Globus pallidus (tissue), 1 donor: ENCODE measurements at places on chromosomes 4 and X.

DNA sequence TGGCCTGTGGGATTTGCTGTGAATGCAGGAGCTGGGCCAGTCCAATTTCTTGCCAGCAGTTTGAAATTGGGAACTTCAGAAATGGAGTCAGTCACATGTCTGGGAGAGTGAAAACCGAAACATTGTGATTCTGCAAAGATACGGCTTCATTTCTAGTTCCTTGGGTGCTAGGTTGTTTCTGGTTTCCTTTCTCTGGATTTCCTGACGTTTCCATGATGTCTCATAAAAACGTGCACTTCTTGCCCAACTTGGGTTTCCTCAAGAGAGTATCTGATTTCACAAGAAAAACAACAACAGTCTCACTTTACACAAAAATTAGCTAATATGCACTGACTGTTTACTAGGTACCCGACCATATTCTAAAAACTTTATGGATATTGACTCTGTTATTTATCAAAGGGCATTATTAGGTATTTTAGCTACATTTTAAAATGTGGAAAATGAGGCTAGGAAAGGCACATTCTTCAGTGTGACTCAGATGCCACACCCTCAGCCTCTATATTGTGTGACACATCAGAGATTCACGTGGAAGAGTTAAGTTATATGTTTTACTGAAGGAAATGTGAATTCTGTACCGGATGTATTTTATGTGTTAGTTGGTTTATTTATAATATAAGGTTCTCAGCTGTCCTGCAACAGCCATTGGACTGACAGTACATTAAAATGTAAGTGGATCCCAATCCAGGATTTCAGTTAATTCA is 225.0 kb upstream of the PUDP start:
- DNase-seq: no peak

- no peak for DNase-seq
Observed at GRCh38 chrX:9942086-9942485, 25.1 kb upstream of the CLDN34 start.

- no peak for DNase-seq
Observed at GRCh38 chr4:135515295-135515694, 1313.7 kb upstream of the PABPC4L start.

DNA sequence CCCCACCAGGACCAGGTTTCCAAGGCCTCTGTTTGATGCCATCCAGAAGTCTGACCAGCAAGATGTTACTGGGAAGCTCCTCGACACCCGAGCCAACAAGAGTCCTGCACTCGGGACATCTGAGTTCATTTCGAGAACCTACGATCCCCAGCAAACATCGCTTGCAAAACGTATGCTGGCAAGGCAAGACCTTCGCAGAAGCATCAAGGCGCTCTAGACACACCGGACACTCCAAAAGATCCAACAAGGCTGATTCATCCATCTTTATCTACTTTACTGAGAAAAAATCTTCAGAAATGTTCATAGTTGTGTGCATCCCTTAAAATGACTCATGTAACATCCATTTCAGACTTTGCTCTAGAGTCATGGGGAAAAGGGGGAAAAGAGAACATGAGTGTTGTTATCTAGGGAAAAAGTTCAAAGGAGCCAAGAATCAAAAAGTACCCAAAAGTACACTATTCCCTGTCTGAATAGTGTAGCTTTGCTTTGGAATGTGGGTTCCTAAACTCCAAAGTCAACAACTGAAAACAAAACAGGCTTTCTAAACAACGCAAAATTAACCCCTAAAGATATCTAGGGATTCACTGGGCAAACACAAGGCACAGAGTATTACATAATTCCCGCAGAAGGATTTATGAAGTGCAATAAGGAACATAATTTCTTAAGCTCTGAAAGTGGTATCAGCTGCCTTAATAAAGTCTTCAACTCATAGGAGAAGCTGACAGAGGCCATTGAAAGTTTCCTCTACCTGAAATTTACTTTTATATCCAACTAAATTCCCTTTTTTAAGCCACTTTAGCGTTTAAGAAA is 1.6 kb downstream of the SH3RF1 start:
- no peak for DNase-seq

DNA sequence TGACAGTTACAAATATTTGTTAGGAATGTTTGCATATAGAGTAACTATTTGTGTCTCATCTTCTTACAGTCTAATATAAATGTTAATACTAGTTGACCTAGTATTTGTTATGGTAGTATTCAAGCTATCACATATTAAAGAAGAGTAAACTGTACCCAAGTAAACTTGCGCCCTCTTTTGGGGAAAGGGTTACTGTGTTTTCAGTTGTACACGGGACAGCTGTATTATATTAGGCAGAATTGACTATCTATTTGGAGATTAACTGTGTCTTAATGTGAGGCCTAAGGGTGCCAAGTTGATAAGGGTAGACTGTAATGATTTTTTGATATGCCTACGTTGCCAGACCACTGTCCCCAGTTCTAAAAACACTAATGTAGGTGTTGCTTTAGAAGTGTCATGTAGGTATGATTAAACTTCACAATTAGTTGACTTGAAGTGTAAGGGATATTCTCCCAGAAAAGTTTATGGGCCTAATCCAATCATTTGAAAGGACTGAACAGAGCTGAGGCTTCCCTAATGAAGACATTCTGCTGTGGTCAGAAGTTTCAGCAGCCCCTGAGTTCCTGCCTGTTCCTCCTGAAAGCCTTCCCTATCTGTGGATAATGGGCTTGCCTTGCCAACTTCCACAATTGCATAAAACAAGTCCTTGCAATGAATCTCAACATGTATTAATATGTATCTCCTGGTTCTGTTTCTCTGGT is 172.8 kb upstream of the CXCL13 start:
- DNase-seq: no peak

GRCh38 chrX:19886883-19887531 is 393 bp downstream of the SH3KBP1 start:
- DNase-seq: no peak

DNA sequence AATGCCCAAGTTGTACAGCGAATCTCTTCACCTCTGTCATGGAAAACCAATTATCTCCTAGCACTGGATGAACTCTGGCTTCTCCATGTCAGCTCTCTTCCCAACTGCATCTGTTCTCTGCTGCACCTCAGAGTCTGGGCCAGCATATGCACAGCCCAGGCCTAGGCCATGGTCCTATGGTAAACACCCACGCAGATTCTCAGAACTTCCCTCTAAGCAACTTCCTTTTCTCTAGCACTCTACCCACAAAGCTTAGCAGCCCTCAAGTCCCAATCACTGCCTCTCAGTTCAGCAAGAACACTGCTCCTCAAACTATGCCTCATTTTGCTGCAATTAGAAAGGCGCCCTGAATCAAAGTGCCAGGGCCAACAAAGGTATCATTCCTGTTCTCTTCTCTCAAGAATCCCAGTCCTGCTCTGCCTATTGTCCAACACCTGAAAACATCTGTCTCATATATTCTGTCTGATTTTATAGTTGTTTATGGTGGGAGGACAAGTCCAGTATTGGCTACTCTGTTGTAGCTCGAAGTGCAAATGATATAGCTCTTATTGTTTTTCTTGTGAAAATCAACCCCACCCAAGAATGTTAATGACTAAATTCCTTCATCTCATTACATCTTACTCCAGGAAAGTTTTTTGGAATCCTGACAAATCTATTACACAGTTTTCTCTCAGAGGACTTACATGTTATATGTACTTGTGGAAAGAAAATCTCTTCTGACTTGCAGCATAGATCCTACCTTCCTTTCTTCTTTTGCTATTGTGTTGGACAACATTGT is 85.4 kb downstream of the DCHS2 start:
- peak; percentile 12 for DNase-seq

DNA sequence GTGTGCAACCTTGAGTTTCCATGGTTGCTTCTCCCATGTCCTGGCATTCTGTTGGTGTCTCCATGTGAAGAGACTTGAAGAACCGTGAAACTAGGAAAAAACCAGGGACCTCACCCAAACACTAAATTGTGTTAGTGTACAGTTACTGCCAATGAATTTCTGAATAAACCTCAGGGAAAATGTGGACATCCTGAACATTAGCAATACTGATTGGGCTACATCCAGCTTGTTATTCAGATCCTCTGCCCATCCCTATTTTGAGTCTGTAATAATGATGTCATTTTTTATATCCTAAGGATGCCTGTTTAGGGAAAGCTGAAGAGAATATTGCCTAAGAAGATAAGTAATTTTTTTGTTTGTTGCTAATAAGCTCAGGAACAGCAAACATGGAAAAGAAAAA is 262.7 kb downstream of the TMA16 start:
- DNase-seq: no peak

DNA sequence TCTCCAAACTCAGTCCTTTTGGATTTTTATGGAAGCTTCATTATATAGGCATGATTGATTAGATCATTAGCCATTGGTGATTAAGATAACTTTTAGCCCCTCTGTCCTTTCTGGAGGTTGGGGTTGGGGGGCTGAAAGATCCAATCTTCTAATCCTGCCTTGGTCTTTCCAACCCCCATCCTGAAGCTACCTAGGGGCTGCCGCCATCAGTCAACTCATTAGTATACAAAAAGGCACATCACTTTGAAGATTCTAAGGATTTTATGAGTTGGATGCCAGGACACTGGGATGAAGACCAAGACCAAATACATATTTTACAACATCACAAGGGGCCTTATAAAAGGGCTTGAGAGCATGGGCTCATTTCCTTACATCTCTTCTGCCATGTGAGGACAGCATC is 47.5 kb downstream of the CYTL1 start:
- DNase-seq: no peak

DNA sequence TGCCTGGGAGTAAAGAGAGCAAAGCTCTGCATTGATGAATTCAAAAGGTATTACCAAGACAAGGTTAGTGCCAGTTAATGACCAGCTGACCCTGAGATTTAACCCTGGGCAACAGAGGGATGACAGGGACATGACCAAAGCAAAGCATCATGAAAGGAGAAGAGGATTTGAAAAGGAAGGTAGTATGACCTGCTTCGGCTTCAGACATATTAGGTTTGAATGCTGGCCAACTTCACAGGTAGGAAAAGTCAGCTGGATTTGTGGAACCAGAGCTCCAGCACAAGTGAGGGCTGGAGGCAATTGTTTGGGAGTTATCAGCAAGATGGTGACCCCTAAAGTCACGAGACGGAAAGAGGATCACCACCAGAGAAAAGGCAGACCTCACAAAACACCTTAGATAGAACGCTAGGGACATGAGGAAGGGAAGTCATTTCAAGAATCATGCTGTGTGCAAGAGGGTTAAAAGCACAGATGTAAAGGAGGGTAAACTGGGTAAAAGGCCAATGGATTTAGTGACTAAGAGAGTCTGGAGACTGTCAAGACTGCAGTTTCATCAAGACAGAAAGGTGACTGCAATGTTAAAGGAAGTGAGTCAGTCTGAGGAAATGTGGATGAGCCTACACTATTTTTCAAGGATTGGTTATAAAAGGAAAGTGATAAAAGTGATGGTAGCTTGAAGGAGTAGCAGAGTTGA is 45.6 kb downstream of the SH3RF1 start:
- DNase-seq: no peak

- DNase-seq: no peak
Observed at GRCh38 chrX:109036624-109037023, 300.3 kb upstream of the IRS4 start.

- no peak for DNase-seq
Observed at GRCh38 chr4:164011791-164012190, 517.3 kb downstream of the TMA16 start.

DNA sequence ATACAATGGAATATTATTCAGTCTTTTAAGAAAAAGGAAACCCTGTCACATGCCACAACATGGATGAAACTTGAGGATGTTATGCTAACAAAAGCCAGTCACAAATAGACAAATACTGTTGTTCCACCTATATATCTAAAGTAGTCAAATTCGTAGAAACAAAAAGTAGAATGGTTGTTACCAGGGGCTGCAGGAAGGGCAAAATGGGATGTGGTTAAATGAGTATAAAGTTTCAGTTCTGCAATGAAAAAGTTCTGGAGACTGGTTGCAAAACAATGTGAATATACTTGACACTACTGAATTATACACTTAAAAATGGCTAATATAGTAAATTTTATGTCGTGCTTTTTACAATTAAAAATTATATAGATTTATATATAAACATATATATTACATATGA is 12.2 kb downstream of the SPOCK3 start:
- no peak for DNase-seq

GRCh38 chr4:86670298-86670697 is 76.2 kb downstream of the PTPN13 start:
- no peak for DNase-seq

GRCh38 chr4:153909672-153910071 is 120.8 kb upstream of the SFRP2 start:
- no peak for DNase-seq
